ENCODE measurements at places on chromosomes 2 and 18.

GRCh38 chr2:148642891-148643416 is 1.6 kb upstream of the EPC2 start:
- DNase-seq, result no peak

GRCh38 chr2:148917431-148917830 is 42.4 kb downstream of the KIF5C start:
- no peak for DNase-seq

DNA sequence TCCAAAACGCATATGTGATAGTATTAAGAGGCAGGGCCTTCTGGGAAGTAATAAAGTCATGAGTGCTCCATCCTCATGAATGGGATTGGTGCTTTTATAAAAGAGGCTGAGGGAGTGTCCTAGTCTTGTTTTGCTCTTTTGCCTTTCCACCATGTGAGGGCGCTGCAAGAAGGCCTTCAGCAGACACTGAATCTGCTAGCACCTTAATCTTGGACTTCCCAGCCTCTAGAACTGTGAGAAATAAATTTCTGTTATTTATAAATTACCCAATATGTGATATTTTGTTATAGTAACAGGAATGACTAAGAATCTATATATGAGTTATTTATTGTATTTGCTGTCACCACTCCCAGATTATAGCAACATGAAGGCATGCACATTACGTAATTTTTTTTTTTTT is 63.5 kb downstream of the PLA2R1 start:
- no peak for DNase-seq

DNA sequence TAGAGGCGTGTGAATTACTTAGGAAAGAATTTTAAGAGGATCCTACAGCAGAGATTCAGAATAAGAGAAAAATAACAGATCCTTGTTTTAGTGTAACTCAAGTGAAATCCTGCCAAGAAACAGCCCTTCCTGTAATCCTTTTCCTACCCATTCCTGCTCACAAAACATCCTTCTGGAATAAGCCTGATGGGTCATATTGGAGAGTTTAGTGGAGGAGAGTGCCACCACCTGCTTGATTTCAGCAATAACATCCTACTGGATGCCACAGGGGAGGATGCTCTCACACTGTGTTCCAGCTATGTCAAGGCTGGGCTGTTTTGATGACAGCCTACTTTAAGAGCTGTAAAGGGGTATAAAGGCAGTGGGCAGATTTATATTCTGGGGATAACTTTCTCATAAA is 54.8 kb upstream of the CCDC178 start:
- DNase-seq, result no peak

- DNase-seq, result no peak
Observed at GRCh38 chr2:67613227-67613626, 216.1 kb downstream of the ETAA1 start.

GRCh38 chr2:54708584-54709335 is 14.7 kb upstream of the EML6 start:
- peak; percentile 39 for DNase-seq

DNA sequence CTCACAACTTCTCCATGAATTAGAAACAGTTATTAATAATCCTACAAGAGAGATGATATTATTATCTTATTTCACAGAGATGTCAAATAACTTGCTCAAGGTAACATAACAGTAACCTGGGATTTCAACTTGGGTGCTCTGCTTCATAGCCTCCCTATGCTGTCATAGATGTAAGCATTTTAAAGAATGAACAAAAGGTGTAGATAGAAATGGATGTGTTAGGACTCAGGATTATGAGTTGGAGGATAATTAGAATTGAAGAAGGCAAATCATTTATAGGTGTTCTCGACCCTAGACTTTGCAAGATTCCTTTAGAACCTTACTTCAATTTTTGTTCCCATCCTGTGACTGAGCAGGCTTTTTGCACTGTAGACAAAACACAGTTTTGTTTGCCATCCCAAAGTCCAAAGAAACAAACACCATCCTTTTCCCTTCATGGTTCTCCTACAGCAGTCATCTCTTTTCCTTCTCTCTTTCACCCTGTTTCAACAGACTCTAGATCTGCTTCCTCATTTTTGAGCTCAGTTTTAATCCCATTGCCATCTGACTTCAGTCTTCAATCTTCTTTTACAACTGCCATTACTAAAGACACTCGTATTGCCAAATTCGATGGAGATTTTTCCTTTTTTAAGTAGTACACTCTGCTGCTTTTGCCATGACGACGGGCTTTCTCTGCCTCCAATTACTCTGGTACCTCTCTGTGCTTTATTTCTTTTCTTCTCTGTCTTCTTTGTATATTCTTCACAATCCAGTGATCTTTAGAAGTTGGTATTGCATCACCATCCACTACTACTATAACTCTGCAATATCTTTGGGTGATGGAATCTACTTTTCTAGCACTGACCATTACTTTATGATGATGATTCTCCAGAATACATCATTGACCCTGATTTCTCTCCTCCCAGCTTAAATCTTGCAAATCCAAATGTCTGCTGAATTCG is 4.5 kb downstream of the HNMT start:
- DNase-seq, result no peak

GRCh38 chr2:149953627-149954026 is 366.1 kb upstream of the MMADHC start:
- no peak for DNase-seq

GRCh38 chr2:109129921-109130722 is 1.1 kb downstream of the SH3RF3 start:
- no peak for DNase-seq

- no peak for DNase-seq
Observed at GRCh38 chr2:196288006-196288538, 116.7 kb upstream of the STK17B start.

- no peak for DNase-seq
Observed at GRCh38 chr2:198268519-198268918, 464.1 kb downstream of the PLCL1 start.

- no peak for DNase-seq
Observed at GRCh38 chr2:203789618-203790017, 78.0 kb upstream of the CTLA4 start.

GRCh38 chr2:240922982-240923537 is 16.9 kb downstream of the CROCC2 start:
- DNase-seq, result no peak

- no peak for DNase-seq
Observed at GRCh38 chr2:98833172-98833916, 102.4 kb upstream of the MGAT4A start.

GRCh38 chr18:22865354-22866116 is 67.6 kb upstream of the RBBP8 start:
- DNase-seq, result no peak

DNA sequence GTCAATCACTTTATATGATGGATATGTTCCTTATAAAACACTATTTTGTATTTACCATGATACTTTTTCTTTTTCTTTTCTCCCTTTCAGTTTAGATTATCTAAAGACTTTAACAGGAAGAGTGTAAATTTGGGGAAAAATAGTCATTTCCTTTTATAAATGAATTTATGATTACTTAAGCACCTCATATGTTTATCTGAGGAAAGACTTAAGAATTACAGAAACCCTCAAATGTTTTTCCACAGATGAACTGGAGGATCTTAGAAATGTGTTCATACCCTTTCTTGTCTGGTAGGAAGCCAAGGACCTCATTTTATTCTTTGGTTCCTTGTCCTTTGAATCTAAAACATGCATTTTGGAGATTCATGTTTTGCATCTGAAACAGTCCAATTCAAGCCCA is 36.7 kb downstream of the MAPRE2 start:
- DNase-seq, result no peak

DNA sequence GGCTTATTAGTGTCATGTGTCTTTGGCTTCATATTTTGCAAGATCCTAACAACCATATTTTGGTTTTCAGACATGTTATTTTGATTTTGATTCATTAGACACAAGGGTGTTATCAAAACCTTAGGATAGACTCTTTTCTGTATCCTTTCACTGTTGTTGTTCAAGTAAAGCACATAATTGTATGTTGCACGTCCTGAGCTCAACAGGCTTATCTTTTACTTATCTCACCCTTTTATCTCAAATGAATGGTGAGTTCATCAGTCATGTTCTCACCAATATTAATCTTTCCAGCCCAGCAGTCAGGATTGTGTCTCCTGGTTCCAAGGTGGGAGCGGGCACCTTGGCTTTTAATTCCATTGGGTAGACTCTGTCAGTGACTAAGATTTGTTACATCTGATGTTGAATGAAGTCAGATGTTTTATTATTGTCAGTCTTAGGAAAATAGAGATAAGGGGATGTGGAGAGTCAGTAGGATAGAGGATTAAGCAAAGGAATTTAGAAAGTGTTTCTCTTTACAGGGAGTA is 11.9 kb downstream of the GPN1 start:
- DNase-seq, result no peak

GRCh38 chr2:137021763-137022162 is 256.4 kb downstream of the THSD7B start:
- no peak for DNase-seq
